ENCODE measurements at places on chromosomes 16 and 17.

GRCh38 chr16:89827383-89828198 is 684 bp upstream of the SPIRE2 start:
- no peak for DNase-seq

- DNase-seq = no peak
Measured at GRCh38 chr17:29133121-29133713, 47.0 kb downstream of the MYO18A start.

- no peak for DNase-seq
Measured at GRCh38 chr17:77842528-77843147, 115.9 kb upstream of the TNRC6C start.

DNA sequence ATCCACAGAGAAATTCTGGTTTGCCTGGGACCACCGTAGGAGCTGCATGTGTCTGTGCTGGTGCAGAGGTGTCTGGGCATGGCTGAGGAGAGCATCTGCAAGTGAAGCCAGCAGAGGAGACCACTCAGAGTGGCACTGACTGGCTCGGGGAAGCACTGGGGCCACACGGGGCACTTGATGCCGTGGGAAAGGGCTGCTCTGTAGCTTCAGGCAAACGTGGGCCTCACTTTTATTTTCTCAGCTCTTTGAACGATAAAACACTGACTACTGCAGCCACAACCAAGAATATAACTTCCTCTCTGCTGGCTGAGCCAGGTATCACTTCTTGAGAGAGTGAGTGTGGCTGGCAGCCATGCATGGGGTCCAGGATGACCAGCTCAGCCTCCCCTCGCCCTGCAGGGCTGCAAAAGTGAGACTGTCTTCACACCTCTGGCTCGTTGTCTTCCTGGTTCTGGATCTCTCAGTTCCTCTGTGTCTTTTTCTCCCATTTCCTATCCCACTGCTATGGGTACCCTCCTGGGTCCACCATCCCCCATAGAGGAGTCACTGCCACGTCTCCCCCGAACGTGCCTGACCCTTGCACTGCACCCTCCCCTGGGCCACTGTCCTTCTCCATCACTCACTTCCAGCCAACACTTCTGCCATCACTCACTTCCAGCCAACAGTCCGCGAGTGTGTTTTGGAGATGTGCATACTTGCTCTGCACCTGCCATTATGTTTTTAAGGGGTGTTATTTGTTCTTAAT is 201.4 kb upstream of the CHMP6 start:
- no peak for DNase-seq

DNA sequence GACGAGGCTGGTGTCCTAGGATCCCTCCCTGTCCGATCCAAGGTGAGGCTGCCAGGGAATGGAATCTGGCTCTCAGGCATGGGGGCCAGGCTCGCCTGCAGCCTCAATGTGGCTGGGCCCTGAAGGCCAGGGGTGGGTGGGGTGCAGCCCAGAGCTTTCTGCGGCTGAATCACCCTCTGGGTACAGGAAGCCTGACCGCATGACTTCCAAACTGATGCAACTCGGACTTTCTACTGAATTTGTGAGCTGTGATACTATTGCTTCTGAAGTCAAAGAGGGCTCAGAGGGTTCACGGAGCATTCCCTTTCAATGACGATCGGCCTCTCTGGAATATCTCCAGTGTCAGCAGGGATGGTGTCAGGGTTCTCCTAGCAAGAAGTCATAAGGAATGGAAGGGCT is 123.7 kb downstream of the METRNL start:
- no peak for DNase-seq

DNA sequence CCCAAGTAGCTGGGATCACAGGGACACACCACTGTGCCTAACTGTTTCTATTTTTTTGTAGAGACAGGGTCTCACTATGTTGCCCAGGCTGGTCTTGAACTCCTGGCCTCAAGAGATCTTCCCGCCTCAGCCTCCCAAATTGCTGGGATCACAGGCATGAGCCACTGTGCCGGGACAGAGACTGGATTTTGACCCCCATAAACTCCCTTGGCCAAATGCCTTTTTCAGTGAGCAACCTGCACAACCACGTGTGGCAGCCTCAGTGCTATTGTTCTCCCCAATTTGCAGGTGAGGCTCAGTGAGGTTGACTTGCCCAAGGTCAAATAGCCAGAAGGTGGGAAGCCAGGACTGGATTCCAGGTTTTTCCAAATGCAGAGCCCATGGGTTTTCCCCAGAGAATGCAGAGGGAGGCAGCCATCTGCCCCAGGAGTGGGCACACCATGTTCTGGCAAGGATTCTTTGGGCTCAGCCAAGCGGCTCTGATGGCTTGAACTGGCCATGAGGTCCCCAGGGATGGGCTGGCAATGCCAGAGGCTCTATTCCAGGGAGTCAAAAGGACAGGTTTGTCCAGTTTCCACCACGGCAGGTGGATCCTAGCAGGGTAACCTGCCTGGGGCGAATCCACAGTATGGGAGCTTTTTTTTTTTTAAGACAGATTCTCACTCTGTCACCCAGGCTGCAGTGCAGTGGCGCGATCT is 1.8 kb downstream of the IL27 start:
- DNase-seq = no peak

- DNase-seq = peak; percentile 5
Measured at GRCh38 chr16:64657316-64658011, 464.4 kb downstream of the CDH11 start.

Data from kidney epithelial cell (primary cell).